ENCODE measurements at places on chromosomes 3 and 15.

GRCh38 chr3:132164469-132165092 lies 129.8 kb upstream of the CPNE4 start:
- no peak for DNase-seq

DNA sequence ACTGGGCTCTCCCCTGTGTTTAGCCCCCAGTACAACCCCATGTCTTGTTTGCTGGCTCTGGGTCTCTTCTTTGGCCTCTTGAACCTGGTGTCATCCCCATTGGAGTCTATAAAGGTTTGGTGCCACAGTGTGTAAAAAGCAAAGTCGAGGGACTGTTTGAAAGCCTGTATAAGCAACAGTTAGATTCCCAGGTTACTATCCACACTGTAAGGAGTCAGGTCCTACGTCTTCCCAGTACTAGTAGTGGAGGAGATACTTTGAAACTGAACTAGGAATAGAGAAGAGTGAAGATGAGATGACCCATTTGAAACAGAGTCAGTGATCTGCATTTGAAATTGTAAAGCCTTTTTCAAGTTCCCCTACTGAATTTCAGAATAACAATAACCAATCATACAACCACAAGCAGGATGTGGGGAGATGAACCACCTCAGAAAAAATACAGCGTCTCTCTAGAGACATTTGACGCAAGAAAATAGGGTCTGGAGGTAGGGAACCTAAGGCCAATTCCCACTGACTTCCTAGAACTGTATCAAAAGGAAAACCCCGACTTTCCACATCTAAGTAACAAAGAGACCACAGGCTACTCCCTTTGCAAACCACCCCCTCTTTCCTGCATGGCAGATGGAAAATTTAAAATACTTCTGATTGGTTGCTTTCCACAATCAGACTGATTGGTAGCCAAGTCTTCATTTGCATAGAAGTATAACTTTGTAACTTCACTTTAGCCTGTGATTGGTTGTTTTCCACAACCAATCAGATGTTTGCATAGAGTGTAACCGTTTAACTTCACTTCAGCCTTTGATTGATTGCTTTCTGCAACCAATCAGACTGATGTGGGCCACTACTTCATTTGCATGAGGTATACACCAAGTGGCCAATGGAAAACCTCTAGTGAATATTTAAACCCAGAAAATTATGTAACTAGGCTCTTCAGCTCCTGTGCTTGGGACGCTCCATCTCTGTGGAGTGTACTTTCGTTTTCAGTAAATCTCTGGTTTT lies 49.9 kb upstream of the NEDD4 start:
- DNase-seq = peak; percentile 86

DNA sequence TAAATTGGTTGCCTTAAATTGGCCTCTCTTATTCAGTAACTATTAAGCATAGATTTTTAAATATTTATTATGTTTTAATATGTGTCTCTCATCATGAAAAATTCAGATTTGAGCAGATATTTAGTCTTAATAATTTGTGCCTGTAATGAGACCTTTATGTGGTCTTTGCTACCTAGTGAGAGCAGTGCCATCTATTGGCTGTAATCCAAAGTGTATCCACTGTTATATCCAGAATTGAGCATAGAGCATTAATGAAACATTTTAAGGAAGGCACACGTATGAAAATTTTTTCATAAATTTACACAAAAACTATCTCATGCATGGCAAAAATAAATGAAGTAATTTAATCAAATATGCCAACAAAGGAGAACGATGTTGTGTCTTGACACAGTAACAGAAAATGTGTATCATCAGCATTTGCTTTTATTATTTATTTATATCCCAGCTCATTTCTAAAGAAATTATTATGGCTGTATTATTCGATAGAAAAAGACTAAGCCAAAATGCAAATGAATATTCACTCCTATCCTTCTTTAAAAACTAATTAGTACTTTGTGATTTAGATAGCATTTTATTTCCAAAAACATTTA lies 203.5 kb downstream of the RSRC1 start:
- DNase-seq = no peak

- DNase-seq = no peak
Observed at GRCh38 chr3:186281176-186281575, 80.9 kb downstream of the DGKG start.

- no peak for DNase-seq
Observed at GRCh38 chr3:58679974-58680666, 13.5 kb upstream of the FAM3D start.

DNA sequence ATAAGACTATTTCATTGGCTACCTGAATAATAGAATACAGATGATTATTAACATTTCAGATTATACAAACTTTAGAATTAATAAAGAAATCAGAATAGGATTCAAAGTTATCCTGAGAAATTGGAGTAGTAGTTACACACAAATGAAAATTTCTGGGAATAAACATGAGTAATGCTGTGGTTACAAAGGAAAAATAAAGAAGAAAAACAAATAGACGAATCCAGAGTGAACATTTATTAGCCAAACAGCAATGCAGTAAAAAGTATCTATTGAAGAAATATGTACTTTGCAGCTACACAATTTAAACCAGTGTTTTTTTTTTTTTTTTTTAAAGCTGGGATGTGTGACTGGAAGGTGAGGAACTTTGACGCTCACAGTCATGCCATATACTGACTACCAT lies 1159.2 kb downstream of the TUSC7 start:
- DNase-seq = no peak

DNA sequence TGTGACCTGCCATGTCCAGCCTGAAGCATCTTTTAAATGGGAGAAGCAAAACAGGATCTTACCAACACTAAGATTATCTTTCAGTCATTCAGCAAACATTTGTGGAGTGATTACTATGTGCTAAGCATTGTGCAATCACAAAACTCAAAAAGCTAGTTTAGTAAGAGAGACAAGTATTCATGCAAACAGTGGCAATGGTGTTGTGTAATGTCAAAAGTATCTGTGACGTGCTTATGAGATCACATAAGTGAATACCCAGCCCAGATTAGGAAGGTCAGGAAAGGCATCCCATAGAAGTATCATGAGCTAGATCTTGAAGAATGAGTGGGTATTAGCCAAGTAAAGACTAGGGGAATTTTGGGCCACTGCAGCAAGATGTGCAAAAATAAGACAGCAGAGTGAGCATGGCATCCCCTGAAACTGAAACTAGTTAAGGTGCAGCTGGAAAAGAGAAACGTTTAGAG lies 32.1 kb downstream of the SEC62 start:
- no peak for DNase-seq

GRCh38 chr15:62125773-62126172 lies 39.3 kb downstream of the C2CD4B start:
- no peak for DNase-seq

DNA sequence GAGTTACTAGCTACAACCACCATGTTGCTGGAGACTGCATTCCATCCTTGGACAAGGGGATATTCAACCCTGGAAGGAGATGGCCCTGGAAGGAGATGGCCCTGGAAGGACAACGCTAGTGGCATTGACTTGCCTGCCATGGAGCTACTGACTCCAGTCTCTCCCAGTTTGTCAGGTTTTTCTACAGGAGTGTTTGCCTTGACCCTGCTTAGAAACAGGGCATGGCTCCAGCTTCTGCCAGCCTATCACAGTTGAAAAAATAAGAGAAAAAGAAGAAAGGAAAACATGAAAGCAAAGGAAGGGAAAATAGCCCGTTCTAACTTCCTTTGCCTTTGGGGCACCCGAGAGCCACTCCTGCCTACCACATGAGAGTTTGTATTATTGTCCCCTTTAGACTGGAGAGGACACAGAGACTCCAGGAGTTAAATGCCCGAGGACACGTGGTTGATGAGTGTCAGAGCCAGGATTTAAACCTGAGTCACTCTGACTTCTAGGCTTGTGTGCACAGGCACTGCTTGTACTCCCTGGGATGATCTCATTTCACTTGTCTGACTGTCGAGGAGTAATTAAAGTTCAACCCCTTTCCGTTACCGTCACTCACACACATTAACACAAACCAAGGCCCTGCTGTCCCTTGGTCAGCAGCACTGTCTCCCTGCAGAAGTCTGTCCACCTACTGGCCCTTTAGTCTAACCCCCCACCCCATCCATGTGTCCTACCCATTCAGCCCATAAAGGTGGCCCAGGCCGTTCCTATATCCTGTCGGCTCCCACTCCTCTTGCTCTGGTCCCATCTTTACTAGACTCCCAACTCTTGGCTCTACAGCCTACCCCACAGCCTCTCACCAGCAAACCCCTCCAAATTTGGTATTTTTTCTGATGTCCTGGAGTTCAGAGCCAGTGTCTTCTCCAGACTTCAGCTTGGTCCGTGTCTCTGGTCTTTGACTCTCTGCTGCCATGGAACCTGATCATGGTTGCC lies 46.1 kb downstream of the C2CD4A start:
- no peak for DNase-seq

GRCh38 chr3:155390351-155390750 lies 96.9 kb upstream of the STRIT1 start:
- DNase-seq = no peak

All from CD4-positive, alpha-beta T cell treated with Interleukin-4 for 1 hour (primary cell).